Tibial nerve (tissue), 4 donors: ENCODE measurements at places on chromosomes 13 and 19.

- DNase-seq = no peak
Measured at GRCh38 chr13:39675904-39676303, 20.4 kb downstream of the COG6 start.

DNA sequence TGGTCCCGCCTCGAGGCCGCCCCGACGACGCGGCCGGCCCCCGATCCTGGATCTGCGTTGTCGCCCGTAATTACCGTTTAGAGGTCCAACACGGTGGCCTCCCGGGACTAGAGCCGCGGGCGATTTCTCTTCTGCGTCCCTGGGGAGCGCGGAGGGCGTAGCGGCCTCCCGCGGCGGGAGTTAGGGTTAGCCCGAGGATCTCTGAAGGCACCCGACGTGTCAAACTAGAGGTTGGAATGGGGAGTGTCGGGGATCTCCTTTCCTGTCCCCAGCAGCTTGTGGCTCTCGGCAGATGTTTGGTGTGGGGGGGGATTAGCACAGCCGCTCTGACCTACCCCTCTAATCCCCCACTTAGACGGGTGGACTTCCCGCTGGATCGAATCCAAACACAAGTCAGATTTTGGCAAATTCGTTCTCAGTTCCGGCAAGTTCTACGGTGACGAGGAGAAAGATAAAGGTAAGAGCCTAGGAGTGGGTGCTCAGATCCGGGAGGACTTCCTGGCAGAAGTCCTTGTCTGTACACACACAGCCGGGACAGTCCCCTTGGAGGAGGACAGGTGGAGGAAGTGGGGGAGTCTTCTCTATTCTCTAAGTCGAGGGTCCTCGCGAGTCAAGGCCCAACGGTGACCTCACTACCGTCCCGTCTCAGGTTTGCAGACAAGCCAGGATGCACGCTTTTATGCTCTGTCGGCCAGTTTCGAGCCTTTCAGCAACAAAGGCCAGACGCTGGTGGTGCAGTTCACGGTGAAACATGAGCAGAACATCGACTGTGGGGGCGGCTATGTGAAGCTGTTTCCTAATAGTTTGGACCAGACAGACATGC is 581 bp downstream of the CALR start:
- DNase-seq = no peak

DNA sequence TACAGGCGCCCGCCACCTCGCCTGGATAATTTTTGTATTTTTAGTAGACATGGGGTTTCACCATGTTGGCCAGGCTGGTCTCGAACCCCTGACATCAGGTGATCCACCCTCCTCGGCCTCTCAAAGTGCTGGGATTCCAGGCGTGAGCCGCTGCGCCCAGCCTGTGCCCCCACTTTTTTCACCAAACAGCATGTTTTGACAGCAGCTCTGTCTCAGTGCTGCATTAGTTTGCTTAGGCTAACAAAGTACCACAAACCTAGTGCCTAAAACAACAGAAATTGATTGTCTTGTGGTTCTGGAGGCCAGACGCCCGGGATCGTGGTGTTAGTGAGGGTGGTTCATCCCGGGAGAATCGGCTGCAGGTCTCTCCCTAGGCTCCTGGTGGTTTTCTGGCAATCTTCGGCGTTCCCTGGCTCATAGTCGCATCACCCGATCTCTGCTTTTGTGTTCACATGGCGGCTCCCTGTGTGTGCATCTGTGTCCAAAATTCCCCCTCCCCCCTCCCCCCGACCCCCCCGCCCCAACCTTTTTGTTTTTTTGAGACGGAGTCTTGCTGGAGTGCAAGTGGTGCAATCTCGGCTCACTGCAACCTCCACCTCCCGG is 30.0 kb downstream of the MYH14 start:
- no peak for DNase-seq

- no peak for DNase-seq
Measured at GRCh38 chr19:46408664-46409039, 4.7 kb downstream of the CCDC8 start.

DNA sequence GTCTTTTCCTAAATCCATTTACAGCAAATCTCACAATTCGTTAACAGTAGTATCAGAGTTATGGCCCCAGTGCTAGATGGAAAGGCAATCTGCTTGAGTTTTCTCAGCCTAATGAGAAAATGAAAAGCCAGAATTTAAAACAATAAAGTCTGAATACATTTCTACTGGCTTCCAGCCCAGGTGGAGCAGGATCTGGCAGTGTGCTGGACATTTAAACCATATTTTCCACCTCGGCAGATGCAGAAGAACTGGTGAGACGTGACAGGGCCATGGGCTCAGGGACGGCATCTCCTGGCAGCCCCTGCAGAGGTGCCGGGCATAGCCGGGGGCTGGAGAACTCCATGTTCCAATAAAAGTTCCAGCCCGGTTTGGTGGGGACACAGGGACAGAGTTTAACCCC is 7.1 kb downstream of the SMIM7 start:
- DNase-seq = no peak

DNA sequence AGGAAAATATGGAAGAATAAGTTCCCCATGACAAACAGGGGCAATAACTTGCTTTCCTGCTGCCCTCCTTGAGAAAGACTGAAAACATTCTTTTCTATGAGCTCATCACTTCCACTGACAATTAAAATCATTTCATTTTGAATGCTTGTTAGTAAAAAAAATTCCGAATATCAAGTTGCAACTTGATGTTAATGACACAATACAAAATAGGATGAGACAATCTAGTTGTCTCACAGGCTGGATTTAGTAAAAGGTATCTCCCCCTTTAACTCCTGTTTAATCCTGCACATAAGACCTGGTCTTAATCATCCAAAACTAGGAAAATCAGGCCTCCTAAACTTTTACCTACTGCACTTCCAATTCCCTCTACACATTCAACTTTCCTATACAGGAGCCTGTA is 24.7 kb downstream of the IRS2 start:
- no peak for DNase-seq

- DNase-seq = no peak
Measured at GRCh38 chr19:1425902-1426301, 12.3 kb upstream of the RPS15 start.

DNA sequence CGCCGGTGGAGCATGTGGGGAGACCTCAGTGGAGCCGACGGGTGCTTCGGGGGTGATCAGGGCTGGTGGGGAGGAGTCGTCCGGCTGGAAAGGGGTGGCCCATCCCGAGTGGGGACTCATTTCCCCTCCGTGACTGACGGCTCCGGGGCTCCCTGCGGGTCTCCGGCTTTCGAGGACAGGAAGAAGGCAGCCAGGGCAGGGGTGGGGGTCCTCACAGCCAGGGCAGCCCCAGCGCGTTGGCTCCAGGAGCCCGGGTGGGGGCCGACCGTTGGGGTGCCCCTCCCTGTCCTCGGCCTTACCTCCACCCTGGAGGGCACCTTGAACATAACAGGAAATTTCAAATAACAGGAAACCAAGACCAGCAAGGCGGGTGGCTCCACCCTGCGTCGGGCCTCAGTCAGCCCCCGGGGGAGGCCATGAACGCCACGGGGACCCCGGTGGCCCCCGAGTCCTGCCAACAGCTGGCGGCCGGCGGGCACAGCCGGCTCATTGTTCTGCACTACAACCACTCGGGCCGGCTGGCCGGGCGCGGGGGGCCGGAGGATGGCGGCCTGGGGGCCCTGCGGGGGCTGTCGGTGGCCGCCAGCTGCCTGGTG is at the start of gene S1PR4:
Gene S1PR4, plus strand, starts transcription at position 393 of the 596 bp plus-strand sequence. Its CDS starts 24 bp downstream, at position 417.
- no peak for DNase-seq

- no peak for DNase-seq
Measured at GRCh38 chr13:113044391-113045114, 61.0 kb upstream of the F7 start.

DNA sequence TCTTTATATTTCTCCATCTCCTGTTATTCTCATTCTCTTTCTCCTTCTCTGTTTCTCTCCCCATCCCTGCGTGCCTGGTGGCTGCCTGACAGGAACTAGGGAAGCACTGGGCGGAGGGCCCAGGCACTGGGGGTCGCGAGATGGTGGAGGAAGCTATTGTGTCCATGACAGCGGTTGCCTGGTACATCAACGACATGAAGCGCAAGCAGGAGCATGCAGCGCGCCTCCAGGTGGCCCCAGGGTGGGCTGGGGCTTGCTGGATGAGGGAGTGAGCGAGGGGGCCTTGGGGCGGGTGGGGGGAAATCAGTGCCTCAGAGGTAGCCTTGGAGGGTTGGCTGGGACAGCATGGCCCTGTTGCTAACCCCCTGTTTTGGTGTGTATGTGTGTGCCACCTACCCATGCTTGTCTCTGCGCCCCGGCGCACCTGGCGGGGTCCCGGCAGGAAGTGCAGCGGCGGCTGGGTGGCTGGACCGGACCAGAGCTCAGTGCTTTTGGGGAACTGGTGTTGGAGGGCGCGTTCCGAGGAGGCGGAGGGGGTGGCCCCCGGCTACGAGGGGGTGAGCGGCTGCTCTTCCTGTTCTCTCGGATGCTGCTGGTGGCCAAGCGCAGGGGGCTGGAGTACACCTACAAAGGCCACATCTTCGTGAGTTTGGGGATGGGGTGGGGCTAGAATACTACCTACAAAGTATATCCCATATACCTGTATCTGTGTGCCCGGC is 5.2 kb downstream of the PLEKHG2 start:
- no peak for DNase-seq
